NCI-H748 treated with DMSO at 0.1 percent for 48 hours (cell line): ENCODE measurements at places on chromosomes 7 and 10.

DNA sequence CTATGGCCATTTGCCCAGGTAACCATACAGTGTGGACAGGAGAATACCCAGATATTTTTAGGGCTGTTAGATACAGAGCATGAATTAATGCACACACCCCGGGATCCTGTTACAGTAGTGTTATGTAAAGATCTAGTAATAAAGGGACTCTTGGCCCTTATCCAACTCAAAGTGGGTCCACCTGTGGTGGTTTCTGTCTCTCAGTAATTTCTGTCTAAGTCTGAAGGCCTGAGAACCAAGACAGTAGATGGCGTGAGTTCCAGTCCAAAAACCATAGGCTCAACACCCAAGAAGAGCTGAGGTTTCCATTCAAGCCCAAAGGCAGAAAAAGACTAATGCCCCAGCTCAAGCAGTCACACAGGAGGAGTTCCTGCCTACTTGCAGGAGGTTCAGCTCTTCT, 277.7 kb downstream of the ZEB1 start:
- DNase-seq, result peak; percentile 4

DNA sequence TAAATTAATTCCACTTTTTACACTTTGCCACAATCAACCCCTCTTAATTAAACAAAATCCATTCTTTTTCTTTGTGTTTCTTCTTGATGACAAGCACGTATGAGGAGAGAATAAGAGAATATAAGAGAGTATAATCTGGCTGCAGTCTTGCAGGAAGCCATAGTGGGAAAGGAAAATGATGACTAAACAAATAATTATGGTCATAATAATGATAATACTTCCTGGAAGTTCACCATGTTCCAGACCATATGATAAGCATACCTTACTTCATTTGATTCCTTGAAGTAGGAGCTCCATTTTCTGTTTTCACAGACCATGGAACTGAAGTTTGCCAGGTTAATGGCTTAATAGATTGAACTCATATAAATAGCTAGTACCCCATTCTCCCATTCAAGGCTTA, 237.8 kb downstream of the SEMA3D start:
- no peak for DNase-seq

GRCh38 chr10:97000487-97001182, 168.5 kb downstream of the LCOR start:
- DNase-seq, result no peak

GRCh38 chr10:44463511-44464121, 78.7 kb upstream of the CXCL12 start:
- DNase-seq, result no peak

DNA sequence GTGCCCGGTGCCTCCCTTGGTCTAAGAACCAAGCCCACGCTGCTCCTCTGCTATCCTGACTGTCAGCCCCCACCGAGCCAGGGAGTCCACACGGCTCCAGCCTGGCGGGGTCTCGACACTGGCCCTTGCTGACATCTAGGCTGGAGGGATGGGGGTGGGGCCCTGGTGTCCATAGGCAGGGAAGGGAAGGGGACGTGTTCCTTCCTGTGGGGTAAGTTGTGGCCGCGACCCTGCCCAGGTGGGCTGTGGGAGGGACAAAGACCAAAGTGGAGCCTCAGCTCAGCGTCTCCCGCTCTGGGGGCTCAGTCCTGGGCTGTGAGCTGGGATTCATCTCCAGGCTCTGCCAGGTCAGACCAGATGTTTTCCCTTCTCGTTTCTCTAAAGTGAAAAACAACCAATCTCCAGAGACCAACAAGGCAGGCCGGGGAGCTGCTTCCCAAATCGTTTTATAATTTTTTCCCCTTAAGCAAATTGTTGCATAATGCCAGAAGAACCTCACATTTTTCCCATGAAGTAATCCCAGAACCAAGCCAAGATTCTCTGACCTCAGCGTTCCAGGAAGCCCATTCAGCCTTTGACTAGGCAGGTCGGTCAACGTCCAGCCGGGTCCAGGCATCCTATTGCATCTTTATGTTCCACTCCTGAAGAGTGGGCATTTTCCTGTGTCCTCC, 101.2 kb downstream of the RGS10 start:
- DNase-seq, result no peak

GRCh38 chr7:47225387-47226131, 356.4 kb downstream of the TNS3 start:
- no peak for DNase-seq

GRCh38 chr10:91512458-91512857, 102.3 kb downstream of the HECTD2 start:
- DNase-seq, result no peak

GRCh38 chr7:391411-391951, 101.5 kb downstream of the FOXL3 start:
- DNase-seq, result no peak

- no peak for DNase-seq
These were observed 304.7 kb downstream of the CDK14 start for GRCh38 chr7:90900628-90901356.

DNA sequence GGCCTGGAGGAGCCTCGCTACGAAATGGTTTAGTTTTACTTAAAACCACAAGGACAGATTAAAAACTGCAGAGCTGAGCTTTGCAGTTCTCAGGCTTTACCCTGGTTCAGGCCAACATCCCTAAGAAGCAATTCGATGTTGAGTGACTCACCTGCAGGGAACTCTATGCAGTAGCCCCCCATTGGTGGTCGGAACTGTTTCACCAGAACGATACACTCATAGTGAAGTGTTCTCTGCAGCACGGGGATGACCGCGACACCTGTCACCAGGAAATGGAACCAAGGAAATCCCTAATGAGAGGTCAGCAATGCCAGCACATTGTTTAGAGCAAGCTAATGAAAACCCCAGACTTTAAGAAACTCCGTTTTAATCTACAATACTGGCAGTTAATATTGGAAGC, 18.0 kb downstream of the NUDT5 start:
- DNase-seq, result no peak

DNA sequence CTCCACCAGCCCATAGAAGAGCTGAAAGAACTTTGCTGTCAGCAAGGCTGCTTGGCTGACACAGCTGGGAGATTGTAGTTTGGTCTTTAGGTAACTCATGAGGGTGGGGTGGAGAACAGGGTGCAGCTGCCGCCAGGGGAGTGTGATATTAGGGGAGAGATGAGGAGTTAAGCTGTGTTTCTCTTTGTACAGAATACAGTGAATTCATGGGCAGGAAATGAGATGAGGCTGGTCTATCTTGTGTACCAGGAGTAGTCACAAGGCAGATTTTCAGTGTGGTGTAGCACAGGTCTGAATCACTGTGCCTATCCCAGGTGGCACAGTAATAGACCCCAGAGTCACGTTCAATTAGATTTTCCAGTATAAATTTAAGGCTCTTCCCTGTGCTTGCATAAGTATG, 56.6 kb upstream of the TARP start:
- no peak for DNase-seq

DNA sequence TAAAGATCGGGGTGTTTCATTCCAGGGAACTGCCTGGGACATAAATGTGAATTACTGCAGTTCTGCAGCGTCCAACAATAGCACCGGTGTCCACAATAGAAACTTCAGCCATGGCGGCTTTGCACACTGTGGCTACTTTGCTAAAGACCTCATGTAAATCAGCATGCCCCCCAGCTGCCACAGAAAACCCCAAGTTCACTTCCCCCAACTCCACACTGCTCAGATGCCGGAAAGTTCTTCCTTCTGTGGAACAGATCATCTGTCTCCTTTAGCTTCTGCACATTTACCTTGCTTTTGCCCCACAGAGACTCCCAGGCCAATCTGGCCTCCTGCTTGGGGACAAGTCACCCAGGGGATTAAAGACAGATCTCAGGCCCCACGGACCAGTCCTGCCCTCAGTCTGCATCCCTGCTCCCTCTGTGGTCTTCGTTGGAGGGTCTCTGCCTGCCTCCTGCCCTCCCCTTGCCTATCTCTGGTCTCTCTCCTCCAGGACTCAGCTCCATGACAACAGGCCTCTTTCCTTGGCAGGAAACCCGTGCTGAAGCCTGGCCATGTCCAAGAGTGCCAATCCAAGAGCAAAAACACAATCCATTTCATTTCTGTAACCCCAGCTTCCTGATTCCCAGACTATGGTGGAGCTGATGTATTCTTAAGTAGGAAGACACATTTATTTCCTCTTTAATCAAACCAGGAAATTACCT, 403.2 kb downstream of the RPS24 start:
- DNase-seq, result no peak

GRCh38 chr7:158868764-158869410, 12.5 kb downstream of the DYNC2I1 start:
- no peak for DNase-seq

DNA sequence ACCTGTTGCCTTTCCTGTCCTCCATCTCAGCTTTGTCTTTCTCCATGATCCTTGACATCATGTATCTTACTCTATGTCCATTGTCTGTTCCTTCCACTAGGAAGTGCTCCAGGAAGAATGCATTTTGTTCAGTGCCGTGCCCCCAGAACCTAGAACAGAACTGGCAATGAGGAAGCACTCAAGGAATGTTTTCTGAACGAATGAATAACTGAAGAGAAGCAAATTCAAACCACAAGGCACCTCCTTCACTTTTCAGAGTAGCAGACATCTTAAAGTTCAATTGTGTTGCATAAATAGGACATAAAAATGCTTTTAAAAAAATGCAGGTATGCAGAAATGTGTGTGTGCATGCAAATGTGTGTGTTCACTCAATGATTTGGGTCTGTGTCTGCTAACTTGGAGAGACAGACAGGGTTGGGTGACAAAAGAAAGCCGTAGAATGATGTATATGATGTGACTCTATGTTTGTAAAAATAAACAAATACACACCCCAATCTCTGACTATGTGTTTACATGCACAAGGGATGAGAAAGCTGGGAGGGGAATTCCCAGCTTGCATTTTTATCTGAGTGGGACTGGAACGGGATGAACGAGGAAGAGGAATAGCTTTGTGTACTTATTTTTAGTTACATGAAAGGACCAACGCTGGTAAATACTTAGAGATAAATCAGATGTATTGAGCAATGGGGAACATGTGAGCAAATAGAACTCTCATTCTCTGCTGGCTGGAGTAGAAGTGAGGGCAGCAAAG, 237.7 kb downstream of the FANK1 start:
- no peak for DNase-seq

GRCh38 chr10:73248259-73248724, 1.2 kb upstream of the DNAJC9 start:
- DNase-seq, result no peak

- DNase-seq, result no peak
These were observed 89.0 kb downstream of the EMX2 start for GRCh38 chr10:117631276-117632145.

GRCh38 chr7:151381348-151382078, 28.3 kb downstream of the WDR86 start:
- DNase-seq, result no peak

DNA sequence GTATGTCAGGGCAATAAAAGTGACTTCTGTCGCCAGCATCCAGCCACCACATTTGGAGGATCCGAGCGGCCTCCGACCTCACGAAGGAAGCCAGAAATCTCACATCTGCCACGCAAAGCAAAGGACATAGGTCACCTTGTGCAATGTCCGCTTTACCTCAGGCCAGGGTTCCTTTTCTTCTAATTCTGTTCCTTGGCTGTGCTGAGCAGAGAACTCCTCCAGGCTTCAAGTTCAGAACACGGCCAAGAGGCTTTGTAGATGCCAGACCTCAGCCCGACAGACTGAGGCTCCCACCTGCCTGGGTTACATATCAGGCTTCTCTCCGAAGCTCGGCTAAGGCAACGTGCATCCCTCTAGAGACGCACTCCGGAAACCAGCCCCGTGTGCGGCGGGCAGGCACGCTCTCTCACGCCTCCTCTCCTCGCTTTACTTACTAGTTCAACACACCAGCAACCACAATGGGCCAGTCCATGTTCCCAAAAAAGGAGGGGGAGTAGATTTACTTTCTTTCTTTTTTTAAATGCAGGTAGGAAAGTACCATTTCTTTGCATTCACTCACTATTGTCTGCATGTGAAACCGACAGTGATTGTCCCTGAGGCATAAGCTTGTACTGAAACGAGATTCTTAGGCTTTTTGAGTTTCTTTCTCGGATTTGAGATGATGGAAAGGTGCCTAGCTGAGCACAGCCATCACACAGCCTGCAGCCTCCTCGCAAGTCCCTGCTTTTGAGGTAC, 122.4 kb upstream of the AFAP1L2 start:
- peak; percentile 25 for DNase-seq

DNA sequence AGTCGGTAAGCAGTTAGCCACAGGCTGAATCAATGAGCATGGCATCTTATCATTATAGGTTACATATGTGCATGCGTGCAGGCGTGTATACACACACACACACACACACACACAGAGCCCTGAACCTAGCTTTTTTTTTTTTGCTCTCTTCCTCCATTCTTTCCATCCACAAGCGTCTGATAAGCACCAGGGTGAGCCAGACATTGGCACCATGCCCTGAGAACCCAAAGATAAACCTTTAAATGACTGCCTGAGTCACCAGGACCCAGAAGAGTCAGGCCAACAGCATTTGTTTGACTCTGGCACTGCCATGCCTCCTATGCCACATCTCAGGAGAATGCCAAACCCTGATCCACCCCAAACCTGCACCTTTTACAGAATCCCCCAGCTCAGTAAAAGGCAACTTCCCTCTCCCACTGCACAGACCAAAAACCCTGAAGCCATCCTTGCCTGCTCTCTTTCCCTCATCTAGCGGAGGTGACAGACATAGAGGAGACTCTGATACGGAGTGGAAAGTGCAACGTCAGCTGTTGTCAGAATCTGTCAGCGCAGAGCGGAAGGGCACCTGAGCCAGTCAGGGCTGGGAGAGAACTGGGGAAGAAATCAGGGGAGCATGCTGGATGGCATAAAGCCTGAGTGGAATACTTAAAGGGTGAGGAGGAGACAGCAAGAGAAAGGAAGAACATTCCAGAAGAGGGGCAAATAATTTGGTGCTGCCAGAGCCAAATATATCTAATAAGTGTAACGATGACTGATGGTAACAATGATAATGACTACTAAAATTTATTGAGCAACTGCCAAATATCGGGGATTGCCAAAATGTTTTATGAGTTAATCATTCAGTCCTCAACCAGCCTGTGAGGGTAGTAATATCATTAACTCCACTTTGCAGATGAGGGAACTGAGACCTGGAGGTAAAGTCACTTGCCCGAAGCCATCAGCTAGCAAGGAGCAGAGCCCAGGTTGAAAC, 3.2 kb downstream of the PARP12 start:
- no peak for DNase-seq

GRCh38 chr10:3382092-3382491, 209.5 kb upstream of the PITRM1 start:
- no peak for DNase-seq

DNA sequence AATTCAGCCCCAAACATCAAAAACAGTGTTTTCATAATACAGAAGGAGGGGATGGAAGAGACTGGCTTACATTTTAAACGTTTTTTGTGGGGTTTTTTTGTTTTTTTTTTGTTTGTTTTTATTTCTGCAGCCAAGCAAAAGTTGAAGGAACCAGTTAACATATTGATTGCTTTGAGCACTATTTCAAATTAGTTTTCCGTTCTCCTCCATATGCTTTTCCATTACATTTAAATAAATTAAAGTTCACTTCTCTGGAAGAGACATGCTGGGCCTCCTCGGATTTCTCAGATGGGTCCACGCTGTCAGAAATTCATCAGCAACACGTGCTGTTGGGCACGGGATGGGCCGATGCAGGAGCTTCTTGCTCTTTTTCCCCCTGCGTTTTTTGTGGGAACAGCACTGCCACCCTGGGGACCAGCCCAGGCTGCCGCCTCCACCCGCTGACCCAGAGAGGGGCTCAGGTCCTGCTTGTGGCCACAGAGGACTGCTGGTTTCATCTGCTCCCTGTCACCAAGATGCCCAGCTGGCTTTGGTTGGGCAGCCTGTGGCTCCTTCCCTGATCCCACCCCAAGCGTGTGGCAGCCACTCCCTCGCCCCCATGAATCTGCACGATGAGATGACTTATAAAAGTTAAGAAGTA, 67.7 kb upstream of the CHST15 start:
- no peak for DNase-seq
